ENCODE measurements at places on chromosomes 3 and 15. TPM values are rescaled to one million over a fixed set of nuclear protein-coding genes. Genes with fewer than 3 reads are reported as not detected.

GRCh38 chr3:122660297-122660974 lies 20.2 kb upstream of the PARP14 start:
- no peak for DNase-seq

- DNase-seq, result no peak
Observed at GRCh38 chr3:69776920-69777581, 37.8 kb downstream of the MITF start.

GRCh38 chr15:72982714-72983113 lies 69.5 kb upstream of the NEO1 start:
- DNase-seq, result no peak

DNA sequence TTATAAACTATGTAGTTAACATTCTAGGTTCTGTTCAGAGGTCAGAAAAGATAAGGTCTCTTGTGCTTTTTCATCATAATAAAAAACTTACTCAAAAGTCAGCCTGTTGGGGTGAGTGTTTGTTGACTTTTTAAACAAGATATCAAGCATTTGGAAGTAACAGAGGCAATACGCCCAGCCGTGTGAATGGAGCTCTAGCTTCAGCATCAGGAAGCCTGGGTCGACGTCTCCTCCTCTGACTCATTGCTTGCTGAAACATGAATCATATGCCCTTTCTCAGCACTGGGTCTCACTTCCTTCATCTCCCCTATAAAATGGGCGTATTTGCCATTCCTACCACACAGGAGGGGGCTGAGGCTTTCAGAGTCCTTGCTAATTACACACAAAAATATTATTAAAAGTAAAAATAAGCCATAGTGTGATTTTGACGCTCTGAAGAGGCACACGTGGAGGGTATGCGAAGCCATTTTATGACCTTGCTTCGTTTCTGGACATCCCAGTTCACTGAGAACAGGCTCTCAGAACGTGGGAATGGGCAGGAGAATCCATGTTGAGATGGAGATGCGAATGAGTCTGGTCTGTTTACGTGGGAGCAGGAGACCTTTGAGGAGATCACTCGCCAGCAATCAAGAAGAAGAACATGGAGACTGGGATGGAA lies 220.8 kb upstream of the TPRG1 start:
- no peak for DNase-seq

- no peak for DNase-seq
Observed at GRCh38 chr15:97902140-97902780, 58.2 kb upstream of the ARRDC4 start.

- DNase-seq, result no peak
Observed at GRCh38 chr15:35308802-35309201, 223.7 kb upstream of the NANOGP8 start.

DNA sequence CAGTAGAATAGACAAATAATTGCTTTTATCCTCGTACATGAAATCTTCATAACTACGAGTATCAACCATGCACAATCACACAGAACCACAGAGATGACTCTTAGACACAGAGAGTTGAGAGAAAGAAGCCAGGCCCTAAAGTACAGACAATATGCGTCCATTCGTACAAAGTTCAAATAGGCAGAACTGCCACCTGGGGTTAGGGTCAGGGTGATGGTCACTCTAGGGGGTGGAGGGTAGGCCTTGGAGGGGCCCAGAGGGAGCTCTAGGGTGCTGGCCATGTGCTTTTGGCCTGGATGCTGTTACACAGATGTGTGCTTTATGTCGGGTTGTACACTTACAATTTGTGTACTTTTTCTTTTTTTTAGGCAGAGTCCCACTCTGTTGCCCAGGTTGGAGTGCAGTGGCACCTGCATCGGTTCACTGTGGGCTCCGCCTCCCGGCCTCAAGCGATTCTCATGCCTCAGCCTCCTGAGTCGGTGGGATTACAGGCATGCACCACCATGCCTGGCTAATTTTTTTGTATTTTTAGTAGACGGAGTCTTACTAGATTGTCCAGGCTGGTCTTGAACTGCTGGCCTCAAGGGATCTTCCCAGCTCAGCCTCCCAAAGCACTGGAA lies 65.9 kb upstream of the KLF13 start:
- no peak for DNase-seq

DNA sequence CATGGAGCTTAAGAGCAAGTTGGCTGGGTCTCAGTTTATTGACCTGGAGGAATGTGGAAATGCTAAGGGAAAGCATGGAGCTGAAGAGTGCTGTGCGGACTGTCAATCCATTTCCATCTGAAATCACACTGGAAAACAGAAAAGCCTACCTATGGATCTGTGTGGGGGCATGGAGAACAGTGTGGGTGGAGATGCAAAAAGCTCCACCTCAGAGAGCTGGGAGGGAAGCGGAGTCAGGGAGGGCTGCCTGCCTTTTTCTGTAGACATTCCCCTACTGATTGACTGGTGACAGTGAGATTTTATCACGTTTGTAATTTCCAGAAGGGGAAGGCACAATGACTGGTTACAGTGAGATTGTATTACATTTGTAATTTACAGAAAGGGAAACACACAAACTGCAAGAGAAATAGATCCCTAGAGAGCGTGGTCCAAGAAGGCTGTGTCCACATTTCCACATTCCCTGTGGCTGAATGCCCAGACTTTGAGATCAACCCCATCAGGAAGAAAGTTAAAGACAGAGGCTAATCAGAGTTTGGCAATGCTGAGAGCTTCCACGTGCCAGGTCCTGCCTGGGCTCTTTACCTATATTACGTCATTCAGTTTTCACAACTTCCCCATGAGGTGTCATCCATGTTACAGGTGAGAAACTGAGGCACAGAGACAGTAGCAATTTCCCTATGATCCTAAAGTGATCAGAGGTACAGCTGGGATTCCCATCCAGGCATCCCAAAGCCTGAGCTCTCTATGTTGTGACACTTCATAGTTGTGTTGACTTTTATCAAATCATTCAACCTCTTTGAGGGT lies 67.7 kb upstream of the NSMCE3 start:
- DNase-seq, result no peak

DNA sequence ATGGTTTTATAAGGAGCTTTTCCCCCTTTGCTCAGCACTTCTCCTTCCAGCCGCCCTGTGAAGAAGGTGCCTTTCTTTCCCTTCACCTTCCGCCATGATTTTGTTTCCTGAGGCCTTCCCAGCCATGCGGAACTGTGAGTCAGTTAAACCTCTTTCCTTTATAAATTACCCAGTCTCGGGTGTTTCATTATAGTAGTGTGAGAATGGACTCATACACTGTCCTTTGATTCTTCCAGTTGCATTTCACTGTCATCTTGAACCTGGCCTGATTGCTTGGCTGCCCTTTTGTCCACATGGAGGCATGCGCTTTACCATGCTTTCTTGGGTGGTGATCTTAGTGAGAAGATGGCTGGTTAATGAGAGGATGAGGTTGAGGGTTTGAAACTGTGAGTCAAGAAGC lies 23.2 kb downstream of the USP13 start:
- no peak for DNase-seq

Gene C3orf20
- not detected for polyA plus RNA-seq

Gene TMEM212
- not detected for polyA plus RNA-seq

Gene NR1I2
- polyA plus RNA-seq, result 0.28 TPM

Gene CERS3
- polyA plus RNA-seq, result not detected

Gene IQCF5
- not detected for polyA plus RNA-seq

Gene SAMMSON
- polyA plus RNA-seq, result not detected
